ENCODE measurements at places on chromosomes 2 and 18.

GRCh38 chr2:62149708-62150107 lies 46.2 kb upstream of the B3GNT2 start:
- DNase-seq = peak; percentile 22

GRCh38 chr2:176490061-176490861 lies 221.0 kb downstream of the MTX2 start:
- no peak for DNase-seq

- peak; percentile 50 for DNase-seq
These were observed 47.0 kb downstream of the ARMC9 start for GRCh38 chr2:231245249-231246094.

- DNase-seq = no peak
These were observed 3.4 kb downstream of the ABCG8 start for GRCh38 chr2:43841949-43842865.

- no peak for DNase-seq
These were observed 319.7 kb downstream of the AFF3 start for GRCh38 chr2:99822474-99823207.

GRCh38 chr2:15631883-15632282 lies 40.2 kb downstream of the DDX1 start:
- DNase-seq = no peak

DNA sequence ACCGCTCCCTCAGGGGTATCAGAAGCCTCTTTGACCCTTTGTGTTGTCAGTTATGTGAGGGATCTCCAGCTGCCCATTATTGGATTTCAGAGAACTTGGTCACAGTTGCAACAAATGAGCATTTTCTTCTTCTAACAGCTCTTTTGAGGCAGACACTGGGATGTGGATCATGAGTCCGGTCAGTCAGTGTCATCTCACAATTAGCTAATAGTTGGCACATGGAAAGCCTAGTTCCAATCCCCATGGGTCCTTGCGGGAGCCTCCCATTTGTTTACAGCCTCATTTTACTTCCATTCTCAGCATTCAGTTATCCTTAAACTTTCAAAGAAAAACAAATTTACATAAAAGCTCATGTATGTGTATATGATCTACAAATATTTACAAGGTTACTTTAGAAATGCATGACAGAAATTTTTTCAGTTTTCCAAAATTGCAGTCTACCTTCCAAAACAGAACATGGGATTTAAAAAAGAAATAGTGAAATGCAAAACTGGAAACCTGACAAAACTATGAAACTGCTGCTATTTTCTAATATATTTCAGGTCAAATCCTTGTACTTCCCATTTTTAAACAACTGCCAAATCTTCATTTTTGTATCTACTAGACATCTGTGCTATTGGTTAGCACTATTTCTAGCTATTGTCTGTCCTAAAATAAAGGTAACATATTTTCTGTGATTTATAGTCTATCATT lies 547.1 kb upstream of the ZEB2 start:
- no peak for DNase-seq

- no peak for DNase-seq
These were observed 41.3 kb downstream of the ATF2 start for GRCh38 chr2:175126661-175127060.

- no peak for DNase-seq
These were observed 127.8 kb downstream of the ARHGAP28 start for GRCh38 chr18:6857300-6857699.

GRCh38 chr18:3466872-3467271 lies 16.9 kb downstream of the TGIF1 start:
- no peak for DNase-seq

DNA sequence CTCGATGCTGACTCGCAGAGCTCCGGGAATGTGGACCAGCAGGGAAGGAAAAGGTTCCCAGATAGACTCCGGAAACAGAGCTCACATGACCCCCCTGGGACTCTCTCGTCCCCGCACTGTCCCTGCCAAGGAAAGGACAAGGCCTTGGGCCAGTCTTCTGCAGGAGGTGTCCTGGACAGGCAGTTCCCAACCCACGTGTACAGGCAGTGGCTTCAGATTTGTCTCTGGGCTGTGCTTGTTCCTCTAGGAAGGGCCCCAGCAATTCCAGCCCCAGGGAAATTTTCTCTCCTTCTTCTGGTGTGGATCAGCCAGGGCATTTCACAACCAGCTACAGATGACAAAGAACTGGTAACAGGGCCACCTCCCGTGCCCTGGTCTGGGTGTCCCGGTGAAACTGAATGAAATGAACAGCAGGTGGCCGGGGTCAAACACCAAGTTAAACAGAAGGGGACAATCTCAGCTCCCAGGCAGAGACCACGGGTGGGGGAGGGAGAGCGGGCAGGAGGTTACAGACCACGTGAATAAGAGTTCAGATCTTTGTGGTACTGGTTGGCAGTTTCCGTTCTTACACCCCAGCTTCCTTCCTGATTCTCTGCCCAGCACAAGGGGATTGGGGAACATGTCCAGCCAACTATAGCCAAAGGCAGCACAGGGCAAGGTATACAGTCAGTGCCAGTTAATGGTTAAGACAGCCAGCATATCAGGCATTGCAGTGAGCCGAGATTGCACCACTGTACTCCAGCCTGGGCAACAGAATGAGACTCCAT lies 52.2 kb upstream of the CAB39 start:
- DNase-seq = peak; percentile 93

- no peak for DNase-seq
These were observed 66.8 kb upstream of the FZD7 start for GRCh38 chr2:201966691-201967438.

DNA sequence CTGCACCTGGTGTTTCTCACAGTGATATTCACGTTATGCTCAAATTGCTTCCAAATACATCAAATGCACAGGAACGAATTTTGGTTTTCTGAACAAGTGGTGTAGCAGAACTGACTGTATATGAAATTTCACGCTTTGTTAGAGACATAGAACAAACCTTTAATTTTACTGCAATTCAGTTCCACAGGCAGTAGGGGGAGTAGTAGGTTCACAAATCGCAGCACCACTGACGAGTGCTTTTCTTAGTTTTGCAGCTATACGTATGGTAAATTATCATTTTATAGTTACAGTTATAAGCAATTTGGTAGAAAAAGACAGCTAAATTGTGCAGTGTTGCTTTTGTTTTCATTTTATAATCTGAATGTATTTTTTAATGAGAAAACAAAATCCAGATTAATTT lies 113.3 kb downstream of the KIAA1328 start:
- DNase-seq = peak; percentile 69

GRCh38 chr2:241072151-241072550 lies 29.9 kb downstream of the MTERF4 start:
- DNase-seq = no peak

DNA sequence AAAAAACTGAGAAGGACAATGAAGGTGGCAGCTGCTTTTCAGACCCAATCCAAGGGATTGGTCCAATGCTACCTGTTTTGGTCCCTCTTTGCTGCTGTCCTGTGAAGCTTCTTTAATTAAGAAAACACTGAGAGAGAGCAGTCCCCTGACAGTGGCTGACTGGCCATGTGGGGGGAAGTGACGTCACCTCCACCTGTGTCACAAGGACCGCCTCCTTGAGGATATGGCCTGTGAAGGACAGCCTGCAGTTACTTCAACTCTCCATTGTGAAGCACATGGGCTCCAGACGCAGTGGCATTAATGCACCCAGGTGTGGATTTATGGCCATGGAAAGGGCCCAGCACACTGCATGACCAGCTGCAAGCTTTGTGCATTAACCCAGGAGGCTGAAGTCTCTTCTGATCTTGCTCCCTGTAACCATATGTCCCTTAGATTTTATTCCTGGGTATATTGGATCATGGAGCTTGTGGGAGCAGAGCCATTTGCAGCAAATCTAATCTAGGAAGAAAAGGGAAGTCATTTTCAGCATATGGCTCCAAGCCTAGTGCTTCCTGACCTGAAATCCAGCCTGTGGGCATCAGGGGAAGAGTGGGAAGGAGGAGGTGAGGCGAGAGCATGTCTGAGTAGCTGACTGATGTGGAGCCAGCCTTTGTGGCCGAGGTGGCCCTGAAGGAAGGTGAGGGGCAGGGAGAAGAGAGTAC lies 32.2 kb downstream of the KIF5C start:
- DNase-seq = no peak

DNA sequence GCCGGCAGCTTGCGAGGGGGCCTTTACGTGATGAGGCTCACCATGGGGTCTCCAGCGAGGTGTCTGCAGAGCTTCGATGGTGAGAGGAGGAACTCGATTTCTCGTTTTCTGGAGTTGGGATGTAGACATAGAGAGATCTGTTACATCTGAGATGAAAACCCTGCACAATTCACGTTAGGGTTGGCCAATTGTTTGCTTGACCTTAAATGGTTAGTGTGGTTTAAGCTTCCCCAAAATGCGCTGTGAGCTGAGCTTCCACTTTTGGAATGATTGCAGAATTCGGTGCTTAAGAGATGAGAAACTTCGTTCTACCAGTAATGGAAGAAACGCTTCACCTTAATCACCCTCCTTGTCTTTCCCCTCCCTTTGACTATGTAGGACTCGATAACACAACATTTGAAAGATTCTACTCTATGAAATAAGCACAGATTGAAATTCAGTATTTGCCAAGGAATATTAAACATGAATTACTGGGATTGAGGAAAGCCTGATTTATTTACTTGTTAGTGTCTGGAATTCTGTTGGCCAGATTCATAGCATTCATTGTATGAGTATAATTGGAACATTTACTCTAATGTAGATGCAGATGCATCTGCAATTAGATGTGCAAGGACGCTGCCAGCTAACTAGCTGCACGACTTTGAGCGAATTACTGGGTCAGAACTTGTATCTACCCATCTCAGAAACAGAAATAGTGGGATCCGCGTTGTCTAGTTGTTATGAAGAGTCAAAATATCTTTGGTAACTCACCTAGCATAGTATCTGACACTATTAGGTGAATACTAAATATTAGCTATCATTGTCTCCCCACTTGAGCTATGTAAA lies 1.6 kb upstream of the KLF7 start:
- peak; percentile 81 for DNase-seq

DNA sequence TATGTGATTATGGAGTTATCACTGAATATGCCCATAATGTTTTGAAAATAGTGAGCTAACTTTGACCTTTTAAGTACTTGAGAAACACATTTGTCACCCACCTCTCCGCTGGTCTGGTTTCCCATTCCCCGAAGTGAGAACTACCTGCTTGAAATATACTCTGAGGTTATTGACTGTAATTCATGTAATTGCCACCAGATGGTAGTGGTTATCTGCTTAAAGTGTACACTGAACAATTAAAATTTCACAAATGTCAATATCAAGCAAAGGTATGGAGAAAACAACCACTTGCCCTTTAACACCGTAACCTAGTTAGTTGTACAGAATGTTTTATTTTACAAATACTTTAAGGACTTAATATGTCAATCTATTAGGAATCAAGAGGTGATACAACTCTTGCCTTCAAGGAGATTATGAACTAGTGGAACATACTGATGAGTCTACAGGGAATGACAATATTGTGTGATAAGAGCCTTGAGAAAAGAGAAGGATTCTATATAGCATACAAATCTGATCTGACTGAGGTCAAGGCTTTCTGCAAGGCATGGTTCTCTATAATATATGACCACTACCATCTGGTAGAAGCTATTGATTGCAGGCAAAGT lies 316.8 kb upstream of the KCNH7 start:
- peak; percentile 58 for DNase-seq

GRCh38 chr18:28152354-28152753 lies 24.6 kb downstream of the CDH2 start:
- no peak for DNase-seq

DNA sequence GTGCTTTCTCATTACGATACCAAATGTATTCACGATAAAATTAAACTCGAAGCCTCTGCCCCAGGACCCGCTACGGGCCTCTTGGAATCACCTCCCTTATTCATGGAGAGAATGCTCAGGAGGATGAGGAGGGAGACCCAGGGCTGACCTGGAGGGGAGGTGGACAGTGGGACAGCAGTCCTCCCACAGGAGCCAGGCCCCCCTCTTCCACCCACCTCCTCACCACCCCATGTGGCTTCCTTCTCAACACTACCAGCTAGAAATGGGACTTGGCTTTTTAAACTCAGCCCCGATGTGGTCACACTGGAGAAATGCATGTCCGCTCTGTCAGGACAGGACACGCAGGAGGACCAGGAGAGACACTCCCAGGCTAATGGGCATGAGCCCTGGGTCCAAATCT lies 147.9 kb upstream of the ID2 start:
- no peak for DNase-seq

GRCh38 chr2:210004881-210005280 lies 2.4 kb downstream of the RPE start:
- no peak for DNase-seq

DNA sequence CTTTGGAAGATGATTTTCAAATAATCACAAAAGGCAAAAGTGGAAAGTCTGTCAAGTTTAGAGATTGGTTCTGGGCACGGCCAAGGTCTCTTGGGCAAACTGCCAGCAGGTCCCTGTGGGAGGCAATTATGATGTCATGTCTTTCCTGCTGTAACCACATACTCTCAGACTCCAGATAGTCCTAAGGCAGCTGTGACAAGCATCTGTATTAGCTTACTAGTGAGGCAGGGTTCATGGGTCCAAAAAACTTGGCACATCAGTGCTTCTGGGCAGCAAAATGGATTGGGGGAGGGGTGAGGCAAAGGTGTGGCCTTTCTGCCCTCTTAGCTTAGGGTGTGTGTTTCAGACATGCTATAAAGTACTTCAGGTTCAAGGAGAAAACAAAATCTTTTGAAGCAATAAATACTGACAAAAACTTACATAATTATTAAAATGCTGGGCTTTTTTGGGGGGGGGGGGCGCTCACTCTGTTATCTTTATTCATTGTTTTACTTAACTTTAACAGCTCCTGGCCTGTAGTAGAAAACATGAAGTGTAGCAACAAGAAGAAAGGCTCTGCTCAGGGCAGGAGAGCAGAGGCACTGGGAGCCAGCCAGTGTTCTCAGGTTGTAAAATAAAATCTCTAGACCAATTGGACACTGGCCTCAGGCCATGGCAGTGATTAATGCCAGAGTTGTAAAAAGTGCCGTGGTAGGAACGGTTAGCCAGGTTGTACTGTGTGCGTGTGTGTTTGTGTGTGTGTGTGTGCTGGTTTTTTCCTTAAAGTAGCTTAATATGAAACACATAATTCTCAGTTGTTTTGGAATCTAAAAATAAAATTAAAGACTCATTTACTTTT lies 14.3 kb upstream of the TANC1 start:
- peak; percentile 91 for DNase-seq

DNA sequence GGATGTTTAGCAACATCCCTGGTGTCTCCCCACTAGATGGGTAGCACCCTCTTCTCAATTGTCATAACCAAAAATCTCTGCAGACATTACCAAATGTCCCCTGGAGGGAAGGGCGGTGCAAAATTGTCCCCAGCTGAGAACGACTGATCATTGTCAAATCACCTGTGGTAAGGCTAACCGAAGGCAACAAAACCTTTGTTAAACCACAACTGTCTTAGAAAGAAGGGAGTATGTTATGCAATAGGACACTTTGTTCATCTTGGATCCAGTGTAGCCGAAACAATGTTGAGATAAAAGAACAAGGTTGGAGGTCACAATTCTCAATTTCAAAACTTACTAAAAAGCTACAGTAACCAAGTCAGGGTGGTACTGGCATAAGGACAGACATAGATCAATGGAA lies 50.3 kb upstream of the ST3GAL5 start:
- peak; percentile 54 for DNase-seq

- DNase-seq = no peak
These were observed 376.2 kb downstream of the SOX11 start for GRCh38 chr2:6068429-6068828.

GRCh38 chr2:156436497-156437085 lies 412 bp downstream of the GPD2 start:
- peak; percentile 93 for DNase-seq
